ENCODE measurements at places on chromosomes 1 and 21.

DNA sequence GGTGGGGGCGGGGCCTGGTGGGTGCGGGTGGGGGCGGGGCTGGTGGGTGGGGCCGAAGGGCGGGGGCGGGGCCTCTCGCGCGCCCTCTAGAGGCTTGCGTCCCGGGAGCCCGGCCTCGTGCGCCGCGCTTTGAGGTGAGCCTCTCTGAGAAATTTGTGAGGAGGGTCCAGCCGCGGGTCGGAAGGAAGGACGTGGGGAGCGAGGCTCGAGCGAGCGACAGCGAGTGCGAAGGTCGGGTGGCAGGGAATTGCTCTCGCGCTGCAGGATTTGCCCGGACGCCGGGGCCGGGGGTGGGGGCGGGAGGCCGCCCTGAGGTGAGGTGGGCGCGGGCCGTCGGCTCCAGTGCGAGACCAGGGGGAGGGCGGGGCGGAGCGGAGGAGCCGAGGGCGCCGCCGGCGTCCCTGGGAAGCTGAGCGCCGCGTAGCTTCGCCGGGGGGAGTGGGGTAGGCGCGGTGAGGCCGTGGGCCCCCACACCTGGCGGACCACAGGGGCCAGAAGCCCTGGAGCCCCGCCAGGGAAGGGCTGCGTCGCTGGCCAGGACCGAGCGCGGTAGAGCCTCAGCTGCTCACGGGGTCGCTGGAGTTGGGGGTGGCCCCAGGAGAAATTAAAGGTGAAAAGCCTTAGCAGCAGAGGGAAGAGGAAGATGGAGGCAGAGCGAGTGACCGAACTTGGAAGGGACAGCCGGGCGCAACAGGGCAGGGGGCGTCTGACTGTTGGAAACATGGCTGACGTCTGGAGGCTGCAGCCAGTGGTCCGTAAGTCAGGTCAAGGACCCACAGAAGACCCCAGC lies 754 bp upstream of the LSS start:
- no peak for DNase-seq

- no peak for DNase-seq
Measured at GRCh38 chr1:98049370-98050135, 128.7 kb upstream of the DPYD start.

GRCh38 chr1:245375789-245376460 lies 221.1 kb downstream of the KIF26B start:
- DNase-seq: no peak

DNA sequence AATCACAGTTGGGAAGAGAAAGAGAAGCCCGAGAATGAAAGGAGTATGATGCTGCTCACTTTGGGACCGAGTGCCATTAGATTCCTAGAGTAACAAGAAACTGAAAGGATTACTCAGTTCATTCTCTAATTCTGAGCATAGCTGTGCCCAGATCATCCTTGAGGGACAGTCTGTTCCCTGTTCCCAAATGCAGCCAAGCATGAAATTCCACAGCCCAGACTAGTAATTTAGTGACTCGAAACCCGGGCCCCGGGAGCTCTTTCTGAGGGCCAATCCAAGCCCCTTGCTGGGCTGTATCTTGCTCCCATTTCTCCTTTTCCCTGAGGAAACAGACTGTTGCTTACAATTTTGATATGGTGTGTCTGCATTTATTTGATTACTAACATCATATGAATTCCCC lies 30.0 kb upstream of the ETS2 start:
- DNase-seq: no peak

Data from fibroblast of pulmonary artery (primary cell).